ENCODE measurements at places on chromosomes 5 and 9.

GRCh38 chr5:135456238-135457099 is 4.3 kb upstream of the TIFAB start:
- no peak for DNase-seq

- DNase-seq = no peak
These were observed 344.1 kb upstream of the DMAC1 start for GRCh38 chr9:8143677-8144076.

DNA sequence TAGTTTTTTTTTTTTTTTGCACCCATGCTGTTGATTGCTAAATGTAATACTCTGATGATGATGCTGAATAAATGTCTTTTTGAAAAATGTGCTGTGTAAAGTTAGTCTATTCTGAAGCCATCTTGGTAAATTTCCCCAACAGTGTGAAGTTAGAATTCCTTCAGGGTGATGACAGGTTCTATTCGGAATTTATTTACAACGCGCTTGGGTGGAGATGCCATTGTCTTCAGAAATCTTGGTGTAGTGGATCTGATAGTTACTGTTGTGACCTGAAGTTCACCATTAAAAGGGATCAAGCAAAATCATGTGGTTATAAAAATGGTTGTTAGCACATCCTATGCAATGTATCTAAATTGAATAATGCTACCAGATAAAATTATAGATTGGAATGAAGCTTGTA is 36.3 kb upstream of the DMRT1 start:
- no peak for DNase-seq

DNA sequence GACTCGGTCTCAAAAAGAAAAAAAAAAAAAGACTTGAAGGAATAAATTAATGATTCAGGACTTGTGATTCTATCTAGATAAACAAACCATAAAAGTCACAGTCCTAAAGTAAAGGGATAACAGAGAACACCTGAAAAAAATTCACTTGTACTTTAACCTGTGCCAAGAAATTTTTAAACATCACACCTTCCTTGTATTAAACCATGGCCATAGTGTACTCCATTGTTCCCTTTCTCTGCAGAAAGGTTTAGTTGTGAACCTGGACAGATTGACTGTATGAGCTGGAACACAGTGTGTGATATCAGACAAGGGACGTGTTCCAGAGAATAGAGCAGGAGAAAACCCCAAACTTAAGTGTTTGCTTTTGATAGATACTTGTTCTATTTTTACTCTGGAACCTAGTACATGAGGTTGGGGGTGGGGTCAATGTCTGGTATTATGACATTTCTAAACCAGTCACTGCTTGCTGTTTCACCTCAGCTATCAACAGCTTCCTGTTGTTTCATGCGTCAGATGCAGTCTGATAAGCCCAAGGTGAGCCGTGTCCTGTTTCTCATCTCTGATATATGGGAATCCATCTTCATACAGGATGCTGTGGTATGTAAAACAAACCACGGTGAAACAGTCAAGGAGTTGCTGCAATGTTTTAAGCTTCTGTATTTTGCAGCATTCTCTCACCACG is 62.5 kb upstream of the ITGA1 start:
- peak; percentile 12 for DNase-seq

DNA sequence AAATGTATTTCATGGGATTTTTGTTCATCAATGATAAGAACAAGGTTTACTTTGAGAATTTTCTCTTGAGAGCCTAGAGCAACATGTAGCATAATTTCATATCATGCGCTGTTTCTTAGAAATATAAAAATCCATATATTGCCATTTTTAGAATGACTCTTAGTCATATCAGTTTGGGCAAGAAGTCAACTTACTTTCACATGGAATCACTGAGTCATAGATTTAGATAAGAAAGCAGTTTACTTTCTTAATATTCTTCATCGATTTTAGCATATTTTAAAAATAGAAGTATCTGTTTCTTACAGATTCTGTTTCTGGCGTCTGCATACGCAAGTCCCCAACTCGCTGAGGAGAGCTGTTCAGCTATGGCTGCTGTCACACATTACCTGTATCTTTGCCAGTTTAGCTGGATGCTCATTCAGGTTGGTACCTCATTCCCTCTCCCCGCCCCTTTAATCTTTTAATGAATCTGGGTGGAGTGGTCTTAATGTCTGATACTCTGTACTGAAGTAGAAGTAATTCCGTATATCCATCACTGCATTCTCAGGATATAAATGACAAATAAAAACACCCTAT is 406.6 kb downstream of the ADGRV1 start:
- DNase-seq = no peak

GRCh38 chr5:148776261-148776660 is 50.1 kb upstream of the ADRB2 start:
- no peak for DNase-seq

DNA sequence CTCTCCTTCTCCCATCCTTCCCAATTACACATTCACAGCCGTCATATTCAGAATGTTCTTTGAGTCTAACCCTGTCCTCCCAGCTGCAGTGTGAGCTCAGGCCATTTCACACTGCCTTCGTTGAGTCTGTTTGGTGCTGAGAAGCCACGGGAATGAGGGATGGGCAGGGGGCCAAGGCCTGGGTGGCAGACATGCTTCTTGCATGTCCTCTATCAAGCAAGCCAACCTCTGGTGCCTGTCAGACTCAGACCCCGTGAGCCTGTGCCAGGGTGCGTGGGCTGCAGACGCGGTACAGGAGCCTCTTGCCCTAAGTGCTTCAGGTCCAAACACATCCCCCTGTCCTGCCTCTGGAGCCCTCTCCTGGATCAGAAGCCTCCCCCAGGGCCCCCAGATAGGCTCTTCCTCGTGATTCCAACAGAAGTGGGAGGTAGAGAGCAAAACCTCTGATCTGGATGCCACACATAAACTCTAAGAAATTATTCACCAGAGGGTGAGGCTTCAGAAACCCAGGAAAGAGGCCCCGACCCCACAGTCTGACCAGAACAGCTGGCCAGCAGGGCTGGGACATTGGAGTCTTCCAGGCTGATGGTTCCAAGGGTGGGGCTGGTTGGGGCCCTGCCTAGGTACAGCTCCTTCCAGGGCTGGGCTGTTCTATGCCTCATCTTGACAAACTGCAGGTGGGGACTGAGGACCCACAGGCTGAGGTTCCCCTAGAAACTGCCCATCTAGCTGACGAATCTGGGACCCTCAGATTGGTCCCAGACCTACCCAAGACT is 46.7 kb upstream of the CDKN2AIPNL start:
- peak; percentile 56 for DNase-seq

- peak; percentile 80 for DNase-seq
These were observed 131.6 kb upstream of the NIPBL start for GRCh38 chr5:36744773-36745589.

DNA sequence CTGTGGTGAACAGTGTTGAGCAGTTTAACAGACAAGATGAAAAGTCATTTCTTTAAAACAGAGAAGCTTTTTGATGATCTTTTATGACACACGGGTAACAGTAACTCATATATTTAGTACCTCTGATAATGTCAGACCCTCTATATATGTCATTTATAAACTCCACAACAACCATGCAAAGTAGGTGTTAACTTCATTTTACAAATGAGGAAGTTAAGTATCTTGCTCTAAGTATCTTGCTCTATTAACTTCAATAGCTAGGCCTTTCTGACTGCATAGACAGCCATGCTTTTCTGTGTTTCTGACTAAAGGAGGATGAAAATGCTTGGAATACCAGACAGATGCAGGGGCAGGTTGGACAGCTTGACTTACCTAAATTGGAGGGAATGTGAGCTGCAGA is 1.8 kb downstream of the NUDT2 start:
- no peak for DNase-seq

GRCh38 chr9:136023410-136024225 is 62.4 kb upstream of the UBAC1 start:
- DNase-seq = peak; percentile 37

- DNase-seq = no peak
These were observed 23.6 kb downstream of the FABP6 start for GRCh38 chr5:160252916-160253315.

DNA sequence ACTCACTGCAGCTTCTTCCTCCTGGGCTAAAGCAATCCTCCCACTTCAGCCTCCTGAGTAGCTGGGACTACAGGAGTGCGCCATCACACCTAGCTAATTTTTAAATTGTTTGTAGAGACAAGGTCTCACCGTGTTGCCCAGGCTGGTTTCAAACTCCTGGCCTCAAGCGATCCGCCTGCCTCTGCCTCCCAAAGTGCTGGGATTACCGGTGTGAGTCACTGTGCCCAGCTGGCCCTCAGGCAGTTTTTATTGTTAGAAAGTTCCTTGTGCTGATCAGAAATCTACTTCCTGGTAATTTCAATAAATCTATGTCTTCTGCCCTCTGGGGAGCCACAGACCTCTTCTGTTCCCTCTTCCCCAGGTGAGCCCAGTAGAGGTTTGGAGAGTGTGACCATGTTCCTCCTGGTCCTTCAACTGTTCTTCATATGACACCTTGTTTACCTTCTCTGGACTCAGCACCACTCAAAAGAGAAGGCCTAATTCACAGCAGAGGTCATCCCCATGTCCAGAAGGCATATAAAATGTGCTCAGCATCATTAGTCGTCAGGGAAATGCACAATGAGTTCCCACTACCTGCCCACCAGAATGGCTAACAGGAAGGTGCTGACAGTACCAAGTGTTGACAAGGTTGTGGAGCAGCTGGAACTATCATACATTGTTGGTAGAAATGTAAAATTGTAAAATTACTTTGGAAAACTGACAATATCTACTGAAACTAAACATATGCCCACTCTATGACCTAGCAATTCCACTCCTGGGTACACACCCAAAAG is 10.4 kb downstream of the TMOD1 start:
- DNase-seq = no peak

- no peak for DNase-seq
These were observed 164.0 kb downstream of the GHR start for GRCh38 chr5:42587096-42587723.

- no peak for DNase-seq
These were observed 887.2 kb upstream of the TYRP1 start for GRCh38 chr9:11805969-11806368.

- DNase-seq = no peak
These were observed 30.0 kb upstream of the CAMLG start for GRCh38 chr5:134708301-134708700.

DNA sequence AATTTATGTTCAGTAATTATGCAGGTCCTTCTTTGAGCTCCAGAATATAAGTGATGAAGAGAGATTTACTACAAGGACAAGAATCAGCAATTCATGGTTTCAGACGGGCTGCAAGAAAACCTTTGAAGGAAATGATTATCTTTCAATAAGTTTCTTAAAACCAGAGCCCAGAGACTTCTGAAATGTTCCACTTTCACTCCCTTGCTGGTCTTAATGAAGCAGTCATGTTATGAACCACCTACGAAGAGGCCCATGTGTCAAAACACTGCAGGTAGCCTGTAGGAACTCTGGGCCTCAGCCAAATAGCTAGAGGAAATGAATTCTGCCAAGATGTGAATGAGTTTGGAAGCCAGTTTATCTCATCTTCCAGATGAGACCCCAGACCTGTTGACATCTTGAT is 505.9 kb upstream of the MEF2C start:
- DNase-seq = no peak

DNA sequence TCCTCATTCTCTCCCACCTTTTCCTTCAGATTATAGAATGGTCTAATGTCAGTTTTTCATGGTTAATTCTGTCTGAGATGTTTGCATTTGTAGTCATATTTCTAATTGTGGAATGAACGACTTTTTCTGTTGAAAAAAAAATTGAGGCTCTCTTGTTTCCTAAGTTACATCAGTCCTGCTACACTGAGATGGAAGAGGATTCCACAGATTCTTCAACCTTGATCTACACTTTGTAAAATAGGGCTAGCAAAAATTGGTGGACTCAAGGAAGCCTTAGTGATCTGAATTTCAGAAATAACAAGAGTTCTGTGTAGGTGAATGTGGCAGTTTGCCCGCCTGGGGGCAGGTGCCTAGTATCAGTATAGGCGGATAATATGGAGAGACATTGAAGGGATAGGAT is 51.9 kb downstream of the ERBIN start:
- DNase-seq = no peak

- no peak for DNase-seq
These were observed 27.0 kb downstream of the ABITRAM start for GRCh38 chr9:108961151-108961550.

DNA sequence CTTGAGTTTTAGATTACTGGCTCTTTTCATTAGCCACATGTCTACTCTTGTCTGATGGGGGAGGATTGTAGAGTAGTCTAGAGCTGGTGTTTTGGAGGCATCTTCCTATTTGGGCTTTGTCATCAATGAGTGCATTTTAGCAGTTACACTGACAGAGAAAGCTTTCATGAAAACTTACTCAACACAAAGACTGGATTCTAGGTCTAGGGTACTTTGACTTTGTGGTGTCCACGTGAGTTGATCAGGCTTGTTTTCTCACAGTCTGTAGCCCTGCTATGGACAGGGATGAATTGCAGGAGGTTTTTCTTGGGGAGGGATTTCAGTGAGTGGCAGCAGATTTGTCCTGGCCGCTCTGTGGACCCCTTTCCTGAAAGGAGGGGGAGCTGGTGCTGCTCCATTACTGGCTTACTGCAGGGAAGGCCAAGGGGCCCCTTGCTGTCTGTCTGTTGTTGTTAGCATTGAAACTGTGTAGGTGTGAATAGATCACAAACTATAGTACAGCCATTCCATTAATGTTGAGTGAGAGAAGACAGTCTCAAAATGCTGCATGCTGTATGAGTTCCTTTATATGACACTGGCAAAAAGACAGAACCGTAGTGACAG is 6.6 kb downstream of the TRIO start:
- DNase-seq = no peak

DNA sequence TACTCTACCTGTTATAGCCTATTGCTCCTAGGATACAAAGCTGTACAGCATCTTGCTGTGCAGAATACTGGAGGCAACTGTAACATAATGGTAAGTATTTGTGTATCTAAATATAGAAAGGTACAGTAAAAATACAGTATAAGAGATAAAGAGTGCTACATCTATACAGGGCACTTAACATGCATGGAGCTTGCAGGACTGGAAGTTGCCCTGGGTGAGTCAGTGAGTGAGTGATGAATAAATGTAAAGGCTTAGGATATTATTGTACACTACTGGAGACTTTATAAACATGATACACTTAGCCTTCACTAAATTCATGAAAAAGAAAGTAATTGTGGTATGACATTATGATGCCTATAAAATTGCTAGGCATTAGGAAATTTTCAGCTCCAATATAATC is 65.5 kb upstream of the OSMR start:
- no peak for DNase-seq

GRCh38 chr9:93112116-93112863 is 16.3 kb downstream of the CARD19 start:
- peak; percentile 5 for DNase-seq

DNA sequence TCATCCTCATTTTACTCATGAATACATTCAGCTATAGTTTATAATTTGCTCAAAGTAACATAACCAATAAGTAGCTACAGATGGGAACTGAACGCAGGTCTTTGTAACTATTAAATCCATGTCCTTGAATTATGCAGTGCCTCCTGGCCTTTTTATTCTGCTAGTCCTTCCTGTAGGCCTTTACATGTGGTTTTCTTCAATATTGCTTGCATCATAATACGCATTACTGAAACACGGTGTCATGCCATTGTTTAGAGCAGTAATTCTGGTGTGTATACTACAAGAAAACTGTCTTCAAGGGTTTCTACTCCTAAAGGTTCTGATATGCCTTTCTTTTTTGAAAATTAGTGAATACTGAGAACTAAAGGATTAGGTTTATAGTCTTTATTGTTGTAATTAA is 20.7 kb downstream of the CWC27 start:
- no peak for DNase-seq

GRCh38 chr9:93185266-93186214 is 1.6 kb downstream of the WNK2 start:
- DNase-seq = no peak

- no peak for DNase-seq
These were observed 300.6 kb downstream of the PARP8 start for GRCh38 chr5:50967009-50967562.

GRCh38 chr9:132218208-132218607 is 56.4 kb downstream of the NTNG2 start:
- DNase-seq = no peak
